ENCODE measurements at places on chromosomes 3 and 15.

DNA sequence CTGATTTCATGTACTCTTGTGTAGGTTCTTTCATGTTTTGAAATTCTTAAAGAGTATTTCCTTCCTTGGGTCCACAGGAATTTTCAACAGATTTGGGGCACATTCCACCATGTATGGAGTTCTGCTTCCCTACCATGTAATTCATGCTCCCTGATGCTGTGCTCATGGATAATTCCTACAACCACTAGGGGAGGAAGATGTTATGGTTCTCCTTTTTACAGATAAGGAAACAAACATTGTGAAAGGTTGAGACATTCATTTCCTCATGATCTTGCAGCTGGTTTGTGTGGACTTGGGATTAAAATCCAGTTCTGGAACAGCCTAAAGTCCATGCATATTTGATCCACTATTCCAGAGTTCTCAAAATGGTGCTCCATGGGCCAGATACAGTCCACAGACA is 174.9 kb upstream of the FRMD4B start:
- no peak for DNase-seq

GRCh38 chr3:13150624-13151023 is 77.4 kb upstream of the IQSEC1 start:
- DNase-seq, result no peak

- no peak for DNase-seq
Measured at GRCh38 chr15:48868536-48868935, 9.4 kb upstream of the EID1 start.

- DNase-seq, result no peak
Measured at GRCh38 chr15:75669191-75669878, 21.6 kb downstream of the SNX33 start.

GRCh38 chr3:53941184-53941583 is 49.5 kb upstream of the SELENOK start:
- DNase-seq, result no peak

- DNase-seq, result no peak
Measured at GRCh38 chr3:172310428-172310760, 137.9 kb downstream of the GHSR start.

DNA sequence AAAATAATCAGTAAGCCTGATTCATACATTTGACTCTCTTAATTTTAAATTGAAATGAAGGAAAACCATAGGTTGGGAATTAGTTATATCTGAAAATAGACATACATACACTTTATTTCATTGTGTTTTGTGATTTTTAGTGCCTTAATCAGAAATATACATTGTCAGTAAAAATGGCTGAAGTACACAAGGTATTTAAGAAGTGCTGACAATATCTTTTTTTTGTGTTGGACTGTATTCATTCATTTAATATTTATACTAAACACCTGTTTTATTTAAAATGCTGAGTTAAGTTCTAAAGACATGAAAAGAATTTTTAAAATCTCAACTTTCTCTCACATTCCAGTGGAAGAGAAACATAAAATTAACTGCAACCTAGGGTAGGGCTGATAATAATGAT is 413.3 kb downstream of the PLCL2 start:
- DNase-seq, result no peak

GRCh38 chr3:183013856-183014255 is 33.5 kb upstream of the DCUN1D1 start:
- no peak for DNase-seq

- DNase-seq, result no peak
Measured at GRCh38 chr3:133328373-133328772, 71.5 kb upstream of the BFSP2 start.

DNA sequence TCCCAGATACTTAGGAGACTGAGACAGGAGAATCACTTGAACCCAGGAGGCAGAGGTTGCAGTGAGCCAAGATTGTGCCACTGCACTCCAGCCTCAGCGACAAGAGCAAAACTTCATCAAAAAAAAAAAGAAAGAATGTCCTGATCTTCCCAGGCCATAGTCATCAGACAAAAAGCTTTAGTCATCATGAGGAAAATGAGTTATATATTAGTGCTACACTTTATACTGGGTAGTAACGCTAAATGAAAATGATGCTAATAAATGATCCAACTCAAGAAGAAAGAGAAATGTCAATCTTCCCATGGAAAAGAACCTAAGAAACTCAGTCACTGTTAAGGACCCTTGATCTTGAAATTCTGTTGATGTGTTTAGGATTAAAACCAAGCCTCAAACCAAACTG is 26.3 kb upstream of the TRIM59 start:
- no peak for DNase-seq

DNA sequence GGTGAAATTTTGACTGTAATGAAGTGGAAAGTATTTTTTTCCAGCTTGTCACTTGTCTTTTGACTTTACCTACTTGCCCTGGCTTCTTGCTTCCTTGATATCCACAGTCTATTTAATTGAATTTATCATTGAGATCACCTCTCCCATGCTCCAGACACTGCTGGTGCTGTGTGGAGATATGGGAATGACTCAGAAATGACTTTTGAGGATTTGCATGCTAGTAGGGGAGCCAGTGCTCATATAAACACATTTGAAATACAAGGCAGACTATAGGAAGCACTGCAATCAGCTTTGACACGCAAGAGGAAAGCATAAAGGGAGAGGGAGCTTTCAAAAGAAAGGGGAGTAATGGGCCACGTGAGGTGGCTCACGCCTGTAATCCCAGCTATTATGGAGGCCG is 7.3 kb upstream of the TRPM1 start:
- no peak for DNase-seq

- DNase-seq, result no peak
Measured at GRCh38 chr3:46667657-46668056, 25.8 kb downstream of the ALS2CL start.

DNA sequence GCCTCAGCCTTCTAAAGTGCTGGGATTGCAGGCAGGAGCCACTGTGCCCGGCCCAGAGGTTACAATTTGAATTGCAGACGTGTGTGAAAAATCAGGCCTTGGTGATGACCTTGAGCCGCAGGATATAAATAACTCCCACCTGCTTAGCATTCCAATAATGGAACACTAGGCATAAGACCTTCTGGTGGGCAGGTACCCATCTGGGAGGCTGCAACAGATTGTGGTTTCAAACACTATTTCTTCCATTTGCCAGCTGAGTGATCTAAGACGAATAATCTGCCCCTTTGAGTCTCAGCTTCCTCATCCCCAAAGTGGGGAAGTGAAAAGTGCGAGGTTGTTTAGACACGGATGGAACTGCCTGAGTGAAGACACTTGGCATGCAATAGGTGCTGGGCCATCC is 47.7 kb upstream of the HERC1 start:
- no peak for DNase-seq

- DNase-seq, result no peak
Measured at GRCh38 chr15:65578904-65579728, 31.8 kb downstream of the INTS14 start.

DNA sequence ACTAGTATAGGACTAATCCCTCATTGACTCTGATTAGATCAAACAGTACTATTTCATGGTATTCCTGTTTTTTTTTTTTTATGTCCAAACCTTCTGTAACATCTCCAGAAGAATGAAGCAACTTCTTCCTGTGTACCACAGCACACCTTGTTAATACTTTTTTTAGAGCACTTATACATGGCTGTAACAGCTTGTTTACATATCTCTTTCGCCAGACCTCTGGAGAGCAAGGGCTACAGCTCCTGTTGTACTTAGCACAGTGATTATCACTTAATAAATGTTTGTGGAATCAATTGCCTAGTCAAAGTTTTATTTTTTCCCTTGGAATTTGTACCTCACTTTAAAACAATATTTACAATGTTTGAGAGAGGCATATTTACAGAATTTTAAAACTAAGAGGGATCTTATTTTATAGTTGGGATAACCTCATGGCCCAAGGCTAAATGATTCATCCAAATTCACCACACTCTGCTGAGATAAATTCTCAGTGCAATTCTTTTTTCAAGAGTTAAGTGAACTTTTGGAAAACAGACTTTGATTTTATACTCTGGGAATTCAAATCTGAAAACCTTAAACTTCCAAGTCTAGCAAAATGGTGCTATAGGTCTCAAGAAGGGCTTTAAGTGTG is 9.2 kb upstream of the GATM start:
- no peak for DNase-seq

DNA sequence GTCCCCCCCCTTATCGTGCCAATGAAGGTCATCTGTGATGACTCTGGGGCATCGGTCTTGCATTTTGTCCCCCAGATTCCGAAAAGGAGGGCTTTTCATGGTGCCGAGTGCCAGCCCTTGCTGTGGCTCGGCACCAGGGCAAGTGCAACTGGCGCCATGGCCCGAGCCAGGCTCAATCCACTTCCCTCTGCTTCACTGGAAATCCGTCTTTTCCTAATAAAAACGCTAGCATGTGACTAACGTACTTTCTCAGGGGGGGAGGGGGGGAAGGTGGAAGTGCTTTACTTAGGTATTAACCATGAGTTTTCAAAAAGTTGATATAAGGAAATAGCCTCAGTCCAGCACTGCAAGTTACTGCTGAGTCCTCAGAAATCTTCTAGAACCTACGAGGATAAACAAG is 20.5 kb downstream of the TRPM1 start:
- no peak for DNase-seq

DNA sequence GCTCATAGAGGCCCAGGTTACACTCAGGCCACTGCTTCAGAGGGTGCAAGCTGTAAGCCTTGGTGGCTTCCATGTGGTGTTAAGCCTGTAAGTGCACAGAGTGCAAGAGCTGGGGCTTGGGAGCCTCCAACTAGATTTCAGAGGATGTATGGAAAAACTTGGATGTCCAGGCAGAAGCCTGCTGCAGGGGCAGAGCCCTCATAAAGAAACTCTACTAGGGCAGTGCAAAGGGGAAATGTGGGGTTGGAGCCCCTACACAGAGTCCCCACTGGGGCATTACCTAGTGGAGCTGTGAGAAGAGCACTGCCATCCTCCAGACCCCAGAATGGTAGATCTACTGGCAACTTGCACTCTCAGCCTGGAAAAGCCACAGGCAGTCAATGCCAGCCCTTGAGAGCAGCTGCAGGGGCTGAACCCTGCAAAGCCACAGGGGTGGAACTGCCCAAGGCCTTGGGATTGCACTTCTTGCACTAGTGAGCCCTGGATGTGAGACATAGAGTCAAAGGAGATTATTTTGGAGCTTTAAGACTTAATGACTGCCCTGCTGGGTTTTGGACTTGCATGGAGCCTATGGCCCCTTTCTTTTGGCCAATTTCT is 14.0 kb downstream of the MITF start:
- DNase-seq, result no peak

DNA sequence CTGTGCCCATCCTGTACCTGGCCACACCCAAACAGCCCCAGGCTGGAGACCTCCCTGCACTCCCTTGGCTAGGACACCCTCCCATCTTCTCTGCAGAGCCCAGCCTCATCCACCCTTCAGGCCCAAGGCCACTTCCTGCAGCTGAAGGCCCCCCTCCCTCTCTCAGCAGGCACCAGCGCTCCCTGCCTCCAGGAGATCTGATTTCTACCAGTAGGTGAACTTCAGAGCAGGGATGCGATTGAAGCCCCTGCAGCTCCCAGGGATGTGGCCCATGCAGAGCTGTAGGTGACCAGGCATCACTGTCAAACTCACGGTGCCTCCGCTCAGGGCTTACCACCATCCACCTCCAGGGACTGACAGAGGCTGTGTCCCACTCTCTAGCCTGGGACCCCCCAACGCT is 96.3 kb downstream of the NUP210 start:
- DNase-seq, result no peak

DNA sequence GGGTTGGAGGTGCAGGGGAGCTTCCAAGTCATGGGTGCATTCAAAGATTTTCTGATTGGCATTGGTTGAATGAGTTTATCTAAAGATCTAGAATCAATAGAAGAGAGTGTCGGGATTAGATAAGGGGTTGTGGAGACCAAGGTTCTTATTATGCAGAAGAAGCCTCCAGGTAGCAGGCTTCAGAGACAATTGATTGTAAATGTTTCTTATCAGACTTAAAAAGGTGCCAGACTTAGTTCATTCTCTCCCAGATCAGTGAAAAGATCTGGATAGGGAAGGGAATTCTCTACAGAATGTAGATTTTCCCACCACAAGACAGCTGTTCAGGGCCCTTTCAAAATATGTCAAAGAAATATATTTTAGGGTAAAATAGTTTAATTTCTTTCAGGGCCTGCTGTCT is 129.5 kb downstream of the LIPC start:
- no peak for DNase-seq

DNA sequence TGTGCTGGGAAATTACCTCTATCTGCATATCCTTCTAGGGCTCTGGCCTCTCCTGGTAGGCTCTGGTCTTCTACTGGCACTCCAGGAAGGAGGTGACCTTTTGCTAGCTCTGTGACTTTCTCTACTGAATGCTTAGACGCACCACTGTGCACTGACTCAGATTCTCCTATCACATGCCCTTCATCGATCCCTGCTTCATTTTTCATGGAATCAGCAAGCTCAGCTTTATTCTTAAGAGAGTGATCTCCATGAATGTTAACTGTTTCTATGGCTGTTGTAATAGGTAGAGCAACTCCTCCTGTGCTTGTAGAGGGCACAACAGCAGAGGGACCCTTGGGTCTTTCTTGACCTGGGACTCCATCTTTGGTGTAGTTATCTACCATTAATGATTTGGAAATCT is 106.6 kb downstream of the MAP4 start:
- no peak for DNase-seq

- DNase-seq, result no peak
Measured at GRCh38 chr3:47161983-47162696, 1.8 kb downstream of the SETD2 start.

- no peak for DNase-seq
Measured at GRCh38 chr3:70832089-70832833, 519.8 kb upstream of the MDFIC2 start.

GRCh38 chr3:66800941-66801545 is 197.1 kb upstream of the KBTBD8 start:
- DNase-seq, result no peak

- no peak for DNase-seq
Measured at GRCh38 chr3:99108508-99108907, 207.0 kb upstream of the DCBLD2 start.

GRCh38 chr3:196800742-196801434 is 61.2 kb downstream of the PAK2 start:
- no peak for DNase-seq

DNA sequence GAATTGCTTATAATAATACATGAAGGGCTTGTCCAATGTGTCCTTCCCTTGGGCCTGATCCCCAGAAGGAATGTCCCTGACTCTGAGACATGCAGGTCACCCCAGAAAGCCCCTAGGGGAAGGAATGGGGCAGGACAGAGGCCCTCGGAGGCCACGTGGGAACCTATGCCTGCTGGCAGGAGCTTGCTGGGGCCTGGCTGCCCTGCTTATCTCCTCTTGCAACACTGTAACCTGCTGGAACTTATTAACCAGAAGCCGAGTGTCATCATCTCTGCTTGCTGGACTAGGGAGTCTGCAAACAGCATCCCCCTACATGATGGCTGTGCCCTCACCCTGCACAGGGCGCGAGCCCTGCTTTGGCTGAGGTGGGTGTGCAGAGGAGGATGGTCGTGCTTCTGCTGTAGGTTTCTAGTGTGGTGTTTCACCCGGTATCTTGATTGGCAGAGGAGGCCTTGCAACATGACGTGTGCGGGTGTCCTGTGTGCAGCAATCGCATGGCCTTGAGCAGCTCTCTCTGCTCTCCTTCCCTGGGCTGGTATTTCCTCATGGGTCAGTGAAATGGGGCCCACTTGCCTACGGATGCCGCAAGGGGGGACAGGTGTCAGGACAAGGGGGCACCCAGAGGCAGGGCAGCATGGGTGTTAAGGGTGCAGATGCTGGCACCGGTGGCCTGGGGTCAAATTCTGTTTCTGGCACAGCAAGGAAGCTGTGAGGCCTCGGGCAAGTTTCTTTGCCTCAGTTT is 5.0 kb downstream of the CHST13 start:
- no peak for DNase-seq

- no peak for DNase-seq
Measured at GRCh38 chr3:114597012-114597411, 303.2 kb downstream of the TIGIT start.
